Right kidney (tissue), 9 donors: ENCODE measurements at places on chromosomes 6 and 20.

DNA sequence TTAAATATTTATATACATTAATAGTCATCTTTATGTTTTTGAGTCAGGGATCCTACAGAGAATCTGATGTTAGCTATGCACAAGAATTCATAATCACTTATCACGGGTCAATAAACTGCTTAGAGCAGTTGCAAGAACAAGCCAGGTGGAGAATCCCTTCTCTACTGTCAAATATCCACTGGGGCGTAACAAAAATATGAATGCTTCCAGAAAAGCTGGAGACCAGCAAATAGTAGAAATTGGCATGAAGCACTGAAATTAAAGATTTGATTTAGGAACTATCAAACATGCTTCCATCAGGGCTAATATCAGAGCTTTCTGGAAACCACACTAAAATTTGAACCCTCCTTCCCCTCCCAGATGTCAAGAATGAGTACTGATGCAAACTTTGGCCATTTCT lies 37.3 kb downstream of the ADGRG6 start:
- DNase-seq = no peak

DNA sequence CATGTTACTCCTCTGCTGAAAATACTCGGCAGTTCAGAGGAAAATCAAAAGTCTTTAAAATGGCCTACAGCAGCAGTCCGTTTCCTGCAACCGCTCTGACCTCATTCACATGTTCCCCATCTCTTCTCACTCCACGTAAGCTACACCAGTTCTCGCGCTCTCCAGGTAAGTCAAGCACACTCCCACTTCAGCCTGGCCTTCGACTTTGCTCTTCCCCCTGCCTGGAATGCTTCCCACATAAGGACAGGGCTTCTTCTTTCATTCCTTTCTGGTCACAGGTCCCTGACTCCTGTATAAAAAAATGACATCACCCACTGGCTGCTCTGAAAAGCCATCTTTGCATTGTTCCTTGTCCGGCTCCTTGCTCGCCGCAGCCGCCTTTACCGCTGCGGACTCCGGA lies 42.7 kb downstream of the MGME1 start:
- DNase-seq = no peak

- DNase-seq = peak; percentile 29
Observed at GRCh38 chr6:154653385-154653784, 79.8 kb upstream of the SCAF8 start.

DNA sequence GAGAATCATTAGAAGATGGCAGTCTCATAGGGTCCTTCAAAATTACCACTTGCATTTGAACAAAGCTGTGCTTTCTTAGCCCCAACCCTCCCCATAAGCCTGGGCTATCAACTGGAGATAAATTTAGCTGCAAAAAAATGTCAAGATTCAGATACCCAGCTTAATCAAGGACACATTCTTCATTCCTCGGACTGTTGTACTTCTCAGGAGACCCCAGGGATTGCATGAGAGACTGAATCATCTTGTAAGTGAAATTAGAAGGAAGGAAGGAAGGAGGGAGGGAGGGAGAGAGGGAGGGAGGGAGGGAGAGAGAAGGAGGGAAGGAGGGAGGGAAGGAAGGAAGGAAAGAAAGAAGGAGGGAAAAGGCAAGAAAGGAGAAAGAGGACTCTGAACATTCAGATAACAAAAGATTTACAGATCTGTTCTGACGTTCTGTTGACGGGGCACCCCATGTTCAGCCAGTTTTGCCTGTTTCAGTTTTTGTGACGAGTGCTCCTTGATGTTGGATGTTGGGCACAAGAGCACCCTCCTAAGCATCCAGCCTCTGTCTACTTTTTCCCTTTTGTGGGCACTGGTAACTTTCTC lies 498.7 kb downstream of the PREX1 start:
- no peak for DNase-seq
